ENCODE measurements at places on chromosomes 3 and 15.

DNA sequence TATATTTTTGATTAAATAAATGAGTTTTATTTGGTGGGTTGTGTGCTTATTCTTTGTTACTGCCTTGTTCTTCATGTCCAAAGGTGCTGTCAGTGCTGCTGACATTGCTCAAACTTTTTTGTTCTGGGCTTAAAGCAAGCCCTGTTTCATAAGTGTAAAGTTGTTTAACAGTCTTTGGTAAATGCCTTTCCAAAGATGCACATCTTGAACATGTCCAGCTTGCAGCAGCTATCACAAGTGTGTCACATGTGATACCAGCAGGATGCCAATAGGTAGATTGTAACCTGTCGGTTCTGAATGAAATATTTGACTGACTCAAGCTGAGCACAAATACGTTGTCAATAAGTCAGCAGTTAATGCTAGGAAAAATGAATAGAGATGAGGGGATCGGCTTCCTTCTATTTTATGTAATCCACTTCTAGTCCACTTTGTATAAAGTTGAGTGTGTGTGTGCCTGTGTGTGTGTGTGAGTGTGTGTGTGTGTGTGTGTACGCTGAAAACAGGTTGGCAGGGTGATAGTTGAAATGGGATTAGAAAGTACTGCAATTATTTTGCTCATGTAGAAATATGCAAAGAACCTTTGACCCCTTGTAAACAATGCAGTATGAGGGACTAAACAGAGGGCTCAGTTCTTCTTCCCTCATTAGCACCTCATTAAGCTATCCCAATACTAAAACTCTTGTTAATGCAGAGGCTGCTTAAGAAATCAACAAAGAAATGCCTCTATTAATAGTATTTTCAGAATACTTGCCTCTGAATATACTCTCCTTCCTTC, 986.5 kb downstream of the TUSC7 start:
- no peak for DNase-seq

DNA sequence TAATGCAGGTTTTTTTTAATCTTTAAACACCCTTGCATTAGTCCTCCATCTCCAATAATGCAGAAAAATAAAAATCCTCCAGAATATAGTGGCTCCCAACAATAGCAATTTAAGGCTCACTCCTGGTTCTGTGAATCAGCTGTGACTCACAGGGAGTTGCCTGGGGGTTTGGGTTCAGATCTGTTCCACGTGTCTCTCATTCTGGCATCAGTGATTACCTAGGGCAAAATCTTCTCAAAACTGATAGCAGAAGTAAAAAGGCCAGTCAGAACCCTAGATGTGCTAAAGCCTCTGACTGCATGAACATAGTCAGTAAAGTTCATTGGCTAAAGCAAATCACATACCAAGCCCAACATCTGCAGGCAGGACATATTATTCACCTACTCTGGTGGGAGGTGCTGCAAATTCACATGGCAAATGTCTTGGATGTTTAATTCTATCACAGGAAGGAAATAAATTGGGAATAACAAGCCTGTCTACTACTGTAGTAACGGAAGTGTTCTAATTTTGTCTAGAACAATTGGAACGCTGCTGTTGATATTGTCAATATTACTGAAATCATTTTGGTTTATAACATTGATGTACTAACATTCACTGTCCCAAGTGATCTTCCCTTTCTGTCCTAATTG, 364.1 kb upstream of the CNTN4 start:
- no peak for DNase-seq

GRCh38 chr15:67805008-67805665, 20.2 kb upstream of the SKOR1 start:
- DNase-seq, result no peak

GRCh38 chr15:97783240-97783639, 177.3 kb upstream of the ARRDC4 start:
- no peak for DNase-seq

DNA sequence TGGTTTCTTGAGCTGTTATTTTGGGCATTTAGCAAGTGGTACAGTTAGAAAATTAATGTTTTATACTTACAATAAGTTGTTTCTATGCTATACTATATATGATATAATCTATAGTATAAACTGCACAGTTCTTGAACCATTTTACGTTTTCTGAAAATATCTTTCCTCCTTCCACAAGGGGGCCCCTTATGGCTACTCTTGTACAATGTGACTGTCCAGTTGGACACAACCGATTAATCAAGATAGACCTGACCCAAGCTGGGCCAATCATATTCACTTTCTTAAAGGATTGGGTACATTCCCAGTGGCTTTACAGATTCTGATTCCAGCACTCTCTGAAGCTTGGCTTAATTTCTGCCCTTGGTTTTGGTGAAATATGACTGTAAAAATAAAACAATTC, 953.4 kb downstream of the AGBL1 start:
- peak; percentile 42 for DNase-seq

GRCh38 chr3:186108106-186108940, 566 bp downstream of the ETV5 start:
- peak; percentile 95 for DNase-seq

DNA sequence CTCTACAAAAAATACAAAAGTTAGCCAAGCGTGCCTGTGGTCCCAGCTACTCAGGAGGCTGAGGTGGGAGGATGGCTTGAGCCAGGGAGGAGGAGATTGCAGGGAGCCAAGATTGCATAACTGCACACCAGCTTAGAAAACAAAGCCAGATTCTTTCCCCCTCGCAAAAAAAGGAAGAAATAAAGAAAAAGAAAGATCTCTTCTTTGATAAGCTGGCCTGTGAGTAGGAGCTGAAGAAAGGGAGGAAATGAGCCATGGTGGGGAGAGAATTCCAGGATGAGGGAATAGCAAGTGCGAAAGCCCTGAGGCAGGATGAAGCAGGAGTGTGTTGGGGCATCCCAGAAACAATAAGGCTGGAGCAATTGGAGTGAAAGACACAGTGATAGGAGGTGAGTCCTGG, 24.5 kb upstream of the TOP2B start:
- DNase-seq, result no peak

- DNase-seq, result no peak
Measured at GRCh38 chr3:49790626-49791411, 4.5 kb upstream of the IP6K1 start.

- DNase-seq, result no peak
Measured at GRCh38 chr3:49610666-49611280, 56.5 kb downstream of the BSN start.

DNA sequence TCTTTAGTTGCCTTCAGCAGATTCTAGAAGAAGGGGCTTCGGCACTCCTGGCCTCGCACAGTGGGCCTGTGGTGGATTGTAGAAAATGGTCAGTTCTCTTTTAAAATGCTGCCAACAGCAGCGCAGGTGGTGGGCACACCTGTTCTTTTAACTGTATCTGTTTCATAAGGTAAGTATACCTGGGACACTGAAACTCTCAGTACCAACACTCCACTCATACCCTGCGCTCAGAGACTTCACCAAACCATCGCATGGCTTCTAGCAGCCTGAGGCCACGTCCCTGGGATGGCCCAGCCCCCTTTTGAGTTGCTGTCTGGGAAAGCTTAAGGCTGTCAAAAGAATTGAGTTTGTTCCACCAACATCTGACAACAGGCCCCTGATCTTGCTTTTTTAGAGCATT, 56.7 kb upstream of the MCF2L2 start:
- DNase-seq, result no peak

DNA sequence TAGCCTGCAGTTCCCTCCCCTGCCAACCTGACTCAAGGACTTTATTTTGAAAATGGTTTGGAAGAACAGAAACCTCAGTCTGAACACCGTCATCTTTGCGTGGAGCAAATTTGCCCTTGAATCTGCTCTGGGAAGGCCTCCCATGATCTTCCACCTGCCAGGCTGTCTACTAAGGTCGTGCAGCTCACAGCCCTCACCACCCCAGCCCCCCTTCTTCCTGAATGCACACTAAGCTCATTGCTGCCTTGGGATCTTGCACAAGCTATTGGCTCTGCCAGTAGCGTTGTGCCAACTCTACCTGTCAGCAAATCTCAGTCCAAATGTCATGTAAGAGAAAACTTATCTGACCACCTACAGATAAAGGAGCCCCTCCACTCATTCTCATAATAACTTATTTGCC, 141.5 kb downstream of the USP13 start:
- no peak for DNase-seq

- DNase-seq, result no peak
Measured at GRCh38 chr15:37885651-37886050, 48.8 kb upstream of the TMCO5A start.

- no peak for DNase-seq
Measured at GRCh38 chr3:98732286-98733052, 30.7 kb upstream of the ST3GAL6 start.

DNA sequence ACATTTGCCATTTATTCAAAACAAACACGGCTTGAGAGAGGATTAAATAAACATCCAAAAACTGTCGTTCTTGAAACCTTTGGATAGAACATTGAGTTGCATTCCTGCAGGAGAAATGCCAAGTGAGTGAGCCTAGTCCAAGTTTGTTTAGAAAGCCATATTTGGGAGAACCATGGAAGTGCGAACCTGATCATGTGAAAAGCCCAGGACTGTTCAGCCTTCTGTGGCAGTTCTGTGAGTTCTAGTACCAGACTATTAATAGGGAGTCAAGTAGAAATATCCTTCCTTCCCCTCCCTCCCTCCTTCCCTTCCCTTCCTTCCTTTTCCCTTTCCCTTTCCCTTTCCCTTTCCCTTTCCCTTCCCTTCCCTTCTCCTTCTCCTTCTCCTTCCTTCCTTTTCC, 470.4 kb downstream of the LPP start:
- DNase-seq, result no peak

GRCh38 chr3:135243616-135244015, 448.6 kb downstream of the EPHB1 start:
- DNase-seq, result no peak

DNA sequence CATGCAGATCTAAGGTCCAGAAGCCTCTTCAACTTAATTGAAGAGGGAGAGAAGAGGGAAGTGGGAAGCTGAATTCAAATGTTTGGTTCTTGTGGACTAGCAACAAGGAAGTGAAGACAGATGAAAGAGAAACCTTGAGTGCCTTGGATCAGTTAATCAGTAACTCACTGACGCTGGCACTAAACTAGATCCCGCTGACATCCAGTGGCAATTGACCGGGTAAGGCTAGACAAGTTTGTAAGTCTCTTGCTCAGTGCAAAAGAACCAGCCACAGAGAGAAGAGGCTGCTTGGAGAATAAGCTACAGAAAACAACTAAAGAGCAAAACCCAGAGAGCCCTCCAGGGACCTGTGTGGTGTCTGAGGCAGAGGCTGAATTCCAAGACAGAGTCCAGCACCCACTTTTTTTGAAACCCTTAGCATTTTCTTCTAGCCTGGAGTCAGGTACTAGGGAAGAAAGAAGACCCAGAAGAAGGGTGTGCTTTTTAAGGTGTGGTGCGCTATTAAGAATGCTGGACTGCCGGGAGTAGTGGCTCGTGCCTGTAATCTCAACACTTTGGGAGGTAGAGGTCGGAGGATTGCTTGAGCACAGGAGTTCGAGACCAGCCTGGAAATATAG, 6.9 kb downstream of the PLCH1 start:
- DNase-seq, result no peak

DNA sequence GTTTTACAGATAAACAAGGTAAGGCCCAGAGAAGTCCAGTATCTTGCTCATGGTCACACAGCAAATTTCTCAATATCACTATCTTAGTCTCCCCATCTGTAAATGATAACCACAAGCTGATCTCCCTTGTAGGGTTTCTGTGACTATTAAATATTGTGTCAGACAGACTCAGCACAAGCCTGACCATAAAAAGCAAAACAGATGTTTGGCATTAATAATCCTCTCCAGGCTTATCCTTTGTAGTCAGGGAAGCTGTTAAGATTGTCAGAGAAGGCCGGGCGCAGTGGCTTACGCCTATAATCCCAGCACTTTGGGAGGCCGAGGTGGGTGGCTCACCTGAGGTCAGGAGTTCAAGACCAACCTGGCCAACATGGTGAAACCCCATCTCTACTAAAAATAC, 173.2 kb upstream of the PRICKLE2 start:
- DNase-seq, result no peak

GRCh38 chr3:66427352-66427751, 73.5 kb downstream of the LRIG1 start:
- no peak for DNase-seq

GRCh38 chr15:61038910-61039309, 190.2 kb downstream of the RORA start:
- DNase-seq, result no peak

- DNase-seq, result no peak
Measured at GRCh38 chr15:73604477-73604876, 28.7 kb downstream of the NPTN start.

DNA sequence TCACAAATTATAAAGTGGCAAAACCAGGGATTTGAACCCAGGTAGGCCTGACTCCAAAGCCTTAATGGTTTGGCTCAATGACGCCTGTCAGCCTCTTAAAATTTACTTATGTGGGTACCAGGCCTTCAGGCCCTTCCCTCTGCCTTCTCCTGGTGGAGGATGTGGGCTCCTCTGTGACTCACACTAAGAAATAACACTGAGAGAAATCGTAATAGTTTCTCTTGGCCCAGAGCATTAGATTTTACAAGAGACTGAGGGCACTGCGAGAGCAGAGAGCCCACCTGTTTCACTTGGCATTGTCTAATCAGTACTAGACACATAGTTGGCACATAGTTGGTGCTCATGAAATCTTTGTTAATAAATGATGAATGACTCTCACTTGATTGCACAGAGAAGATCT, 505.2 kb downstream of the SHQ1 start:
- no peak for DNase-seq

- DNase-seq, result no peak
Measured at GRCh38 chr15:29822100-29822683, at the start of gene TJP1. TJP1 (minus strand) TSS chr15:29822468; CDS start chr15:29822028, 440 bp downstream.

- DNase-seq, result peak; percentile 60
Measured at GRCh38 chr3:5122741-5123706, 932 bp downstream of the ARL8B start.

DNA sequence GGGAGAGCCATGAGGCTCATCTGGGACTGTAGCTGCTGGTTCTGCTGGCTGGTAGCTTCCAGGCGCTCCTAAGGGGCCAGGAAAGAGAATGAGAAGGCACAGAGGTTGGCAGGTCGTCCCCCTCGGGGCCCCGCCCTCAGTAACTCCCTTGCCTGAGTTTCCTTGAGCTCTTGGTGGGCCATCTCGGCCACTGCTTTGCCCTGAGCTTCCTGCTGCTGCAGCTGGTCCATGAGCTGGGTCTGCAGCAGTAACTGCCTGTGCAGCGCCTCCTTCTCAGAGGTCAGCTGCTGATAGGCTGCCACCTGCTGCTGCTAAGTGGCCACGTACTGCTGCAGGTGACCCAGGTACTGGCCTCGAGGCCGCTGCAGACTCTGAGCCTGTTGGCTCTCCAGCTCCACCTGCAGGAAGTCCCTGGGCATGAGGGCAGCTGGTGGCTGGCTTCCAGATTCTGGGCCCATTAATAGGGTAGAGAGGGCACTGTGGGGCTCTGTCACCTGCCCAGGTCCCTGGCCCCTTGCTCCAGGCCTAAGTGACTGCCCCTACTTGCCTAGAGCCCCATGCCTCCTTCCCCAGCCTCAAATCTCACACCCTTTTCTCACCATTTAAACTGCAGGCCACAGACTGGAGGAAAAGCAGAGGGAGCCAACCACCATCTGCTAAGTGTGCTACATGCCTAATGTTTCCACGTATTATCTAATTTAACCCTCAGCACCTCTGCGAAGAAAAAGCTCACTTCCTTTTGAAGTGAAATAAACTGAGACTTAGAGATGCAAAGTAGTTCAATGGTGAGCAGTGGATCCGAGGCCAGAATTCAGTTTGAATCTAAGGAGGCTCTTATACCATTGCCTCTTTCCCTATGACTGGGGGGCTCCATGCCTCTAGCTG, 10.8 kb upstream of the VPS33B start:
- peak; percentile 82 for DNase-seq

Measured in Karpas-422 (cell line).